ENCODE measurements at places on chromosomes 6 and 20.

- DNase-seq = no peak
These were observed 236.9 kb upstream of the PMEPA1 start for GRCh38 chr20:57946559-57947315.

DNA sequence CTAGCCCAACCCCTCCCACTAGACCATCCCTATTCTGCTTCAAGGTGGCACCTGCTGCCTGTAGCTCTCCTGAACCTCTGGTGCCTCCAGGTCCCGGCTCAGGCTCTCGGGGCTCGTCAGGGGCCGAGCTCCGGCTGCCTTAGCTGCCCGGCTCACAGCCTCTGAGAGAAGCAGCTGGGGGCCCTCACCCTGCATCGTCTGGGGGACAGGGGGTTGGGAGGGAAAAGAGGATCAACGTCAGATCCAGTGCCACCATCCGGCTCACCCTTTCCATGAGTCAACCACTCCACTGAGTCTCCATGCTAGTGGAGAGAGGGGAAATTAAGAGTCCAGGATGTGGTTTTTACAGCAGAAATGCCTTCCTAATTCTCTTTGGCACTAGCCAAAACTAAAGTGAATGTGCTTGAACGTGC, 13.0 kb downstream of the BAG6 start:
- DNase-seq = no peak

DNA sequence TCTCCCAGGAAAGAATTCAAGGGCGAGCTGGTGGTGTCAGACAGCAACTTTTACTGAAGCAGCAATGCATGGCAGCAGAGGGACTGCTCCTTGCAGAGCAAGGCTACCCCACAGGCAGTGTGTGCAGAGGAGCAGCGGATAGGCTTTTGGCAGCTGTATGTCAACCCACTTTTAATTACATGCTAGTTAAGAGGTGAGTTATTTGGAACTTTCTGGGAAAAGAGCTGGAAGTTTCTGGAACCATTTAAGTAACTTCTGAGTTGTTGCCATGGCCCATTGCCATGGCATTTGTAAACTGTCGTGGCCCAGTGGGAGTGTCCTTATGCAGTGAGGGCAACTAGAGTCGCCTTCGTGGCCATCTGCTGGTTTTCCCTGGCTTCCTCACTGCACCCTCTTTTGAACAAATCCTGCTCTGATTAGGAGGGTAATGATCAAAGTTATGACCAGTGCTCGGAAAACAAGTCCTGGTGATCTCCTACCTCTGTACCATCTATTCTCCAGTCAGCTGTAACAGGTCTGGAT, 34.0 kb downstream of the BPIFB4 start:
- DNase-seq = no peak

DNA sequence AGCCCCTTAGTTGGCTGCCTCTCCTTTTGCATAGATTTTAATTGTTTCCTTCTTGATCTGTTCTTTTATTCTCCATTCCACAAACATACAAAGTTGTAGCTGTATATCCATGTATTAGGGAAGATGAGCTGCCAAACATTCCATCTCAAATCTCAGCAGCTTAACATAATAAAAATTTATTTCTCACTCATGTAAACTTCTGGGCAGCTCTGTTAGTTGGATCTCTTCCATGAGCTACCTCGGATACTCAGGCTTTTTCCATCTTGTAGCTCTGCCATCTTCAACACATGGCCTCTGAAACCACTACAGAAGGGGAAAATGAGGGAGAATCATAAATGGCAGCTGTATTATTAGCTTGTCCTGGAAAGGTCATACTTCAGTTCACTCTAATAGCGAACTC, 149.4 kb upstream of the BMP2 start:
- no peak for DNase-seq

GRCh38 chr6:74654296-74654695, 551.6 kb downstream of the COL12A1 start:
- DNase-seq = no peak

DNA sequence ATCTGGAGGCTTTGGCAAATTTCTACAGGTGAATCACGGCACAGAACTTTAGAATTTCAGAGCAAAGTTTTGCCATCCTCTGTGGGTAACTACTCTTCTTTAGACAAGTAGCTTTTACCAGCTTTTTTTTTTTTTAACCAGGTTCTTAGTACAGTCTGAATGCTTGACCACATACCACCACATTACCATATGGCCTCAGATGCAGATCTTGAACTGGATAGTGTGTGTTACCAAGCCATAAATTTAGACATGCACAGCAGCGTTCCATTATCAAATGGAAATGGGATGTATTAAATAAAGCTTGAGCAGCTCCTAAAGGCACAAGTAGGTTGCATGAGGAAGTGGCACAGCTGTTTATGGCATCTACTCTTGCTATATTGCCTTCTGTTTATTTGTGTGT, 38.3 kb upstream of the PRSS16 start:
- no peak for DNase-seq

DNA sequence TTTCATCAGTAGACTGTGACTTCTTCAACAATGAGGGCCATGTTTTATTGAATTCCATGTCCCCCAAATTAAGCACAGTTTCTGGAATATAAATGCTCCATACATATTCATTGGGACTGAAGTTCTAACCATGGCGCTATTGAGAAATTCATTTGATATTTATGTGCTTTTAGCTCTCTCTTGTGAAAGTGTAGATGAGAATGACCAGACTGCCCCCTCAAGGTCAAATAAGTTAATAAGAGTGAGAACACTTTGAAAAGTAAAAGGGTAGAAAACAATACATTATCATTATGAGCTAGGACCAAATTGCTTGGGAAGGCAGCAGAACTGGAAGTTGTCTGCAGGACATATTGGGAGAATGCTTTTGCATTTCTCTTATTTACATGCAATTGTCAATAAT, 597.9 kb downstream of the EPM2A start:
- DNase-seq = no peak

- no peak for DNase-seq
These were observed 370 bp downstream of the CDH22 start for GRCh38 chr20:46307999-46308257.

DNA sequence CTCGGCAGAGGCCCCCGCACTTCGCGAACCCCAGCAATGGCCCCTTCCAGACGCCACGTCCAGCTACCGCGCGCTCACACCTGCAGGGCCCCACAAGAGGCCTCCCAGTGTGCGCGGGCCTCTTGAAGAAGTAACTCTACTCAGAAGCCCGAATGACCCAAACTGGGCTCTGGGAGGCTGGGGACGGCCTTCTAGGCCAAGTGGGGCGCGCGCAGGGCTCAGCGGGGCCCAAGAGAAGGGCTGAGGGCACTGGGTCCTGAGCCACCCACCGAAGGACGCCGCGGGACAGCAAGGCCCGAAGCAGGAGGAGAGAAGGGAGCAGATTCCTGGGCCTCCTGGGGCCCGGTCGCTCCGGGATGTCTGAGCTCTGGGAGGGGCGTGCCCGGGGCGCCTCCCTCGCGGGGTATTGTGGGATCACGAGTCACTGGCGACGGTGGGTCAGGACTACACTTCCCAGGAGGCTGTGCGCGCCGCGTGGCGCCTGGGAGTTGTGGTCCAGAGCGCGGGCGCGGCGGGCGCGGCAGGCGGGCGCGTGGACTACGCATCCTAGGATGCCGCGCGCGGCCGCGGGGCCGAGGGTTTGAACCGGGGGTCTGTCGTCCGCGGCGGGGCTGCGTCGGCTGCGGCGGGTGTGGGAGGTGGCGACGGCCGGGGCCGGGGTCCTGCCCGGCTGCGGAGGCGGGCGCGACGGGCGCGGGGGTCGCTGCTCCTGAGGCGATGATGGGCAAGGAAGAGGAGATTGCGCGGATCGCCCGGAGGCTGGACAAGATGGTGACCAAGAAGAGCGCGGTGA, at the start of gene TCEA2:
TCEA2 (plus strand) TSS at position 603 of the 793 bp plus-strand sequence; CDS start at position 718, 115 bp downstream.
- DNase-seq = peak; percentile 89

- no peak for DNase-seq
These were observed at the start of gene DDR1 for GRCh38 chr6:30883685-30884520. TSS of gene DDR1 (plus strand) at chr6:30884519. CDS start at chr6:30888730, 4,211 bp downstream.

DNA sequence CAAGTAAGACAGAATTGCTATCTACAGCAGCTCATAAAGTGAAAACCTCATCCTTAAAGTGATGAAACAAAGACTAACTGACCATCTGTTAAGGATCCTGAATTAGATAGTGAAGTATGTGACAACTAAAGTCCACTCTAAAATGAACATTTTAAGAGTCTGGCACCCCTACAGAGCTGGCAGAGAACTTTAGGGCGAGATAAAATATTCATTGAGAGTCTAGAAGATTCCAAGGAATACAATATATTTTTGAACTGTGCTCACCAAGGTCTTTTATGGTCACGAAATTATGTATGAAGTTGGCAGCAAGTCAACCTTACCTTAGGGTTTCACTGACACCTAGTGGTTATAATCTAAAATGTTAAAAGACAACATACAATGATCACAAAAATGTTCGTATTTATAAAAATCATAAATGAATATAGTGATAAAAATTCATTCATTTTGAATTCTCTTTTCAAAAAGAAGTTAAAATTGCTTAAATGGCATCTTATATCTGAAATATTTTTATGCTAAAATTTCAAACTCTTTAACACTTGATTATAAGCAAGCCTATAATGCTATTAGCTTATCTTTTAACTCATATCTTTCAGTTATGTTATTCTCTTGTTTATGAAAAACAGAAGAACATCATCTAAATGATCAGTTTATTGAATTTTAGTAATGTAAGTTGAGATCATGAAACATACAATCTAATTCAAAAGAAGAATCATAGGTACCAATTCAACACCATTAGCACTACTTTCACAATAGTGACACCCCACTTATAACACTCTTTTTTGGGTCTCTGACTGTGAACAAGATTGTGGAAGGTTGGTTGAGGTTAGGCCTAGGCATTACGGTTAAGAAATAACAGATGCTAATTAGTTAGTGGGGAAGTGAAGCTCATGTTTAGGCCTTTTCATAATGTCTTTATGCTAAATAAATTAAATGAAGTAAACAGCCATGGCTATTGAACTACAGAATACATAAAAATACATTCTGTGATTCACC, 27.5 kb downstream of the RSPH3 start:
- peak; percentile 40 for DNase-seq

GRCh38 chr20:7302250-7302649, 534.8 kb downstream of the BMP2 start:
- DNase-seq = no peak

DNA sequence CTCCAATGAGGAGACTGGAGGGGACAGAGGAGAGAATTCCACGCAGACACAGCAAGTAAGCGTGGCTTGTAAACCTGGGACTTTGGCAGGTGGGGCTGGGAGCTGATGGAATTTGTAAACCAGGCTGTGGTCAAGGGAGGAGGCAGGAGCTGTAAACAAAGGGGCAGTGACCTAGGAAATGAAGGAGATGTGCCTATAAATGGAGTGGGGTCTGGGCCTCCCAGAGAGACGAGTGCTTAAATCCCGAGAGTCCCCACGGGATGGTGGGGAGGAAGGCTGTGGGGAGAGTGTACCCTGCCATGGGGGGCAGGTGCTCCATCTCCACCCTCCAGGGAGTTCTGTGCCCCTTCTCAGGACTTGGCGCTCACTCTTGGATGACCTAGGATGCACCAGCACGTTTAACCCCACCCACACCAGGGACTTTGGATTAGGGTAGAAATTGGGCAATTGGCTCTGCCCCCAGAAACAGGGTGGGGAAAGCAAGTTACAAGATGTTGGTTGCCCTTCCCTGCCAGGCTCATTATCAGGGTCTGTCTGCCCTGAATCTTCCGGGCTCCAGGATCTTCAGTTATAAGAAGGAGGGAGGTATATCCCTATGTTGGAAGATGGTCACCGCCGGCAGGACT, 4.0 kb upstream of the DHX16 start:
- DNase-seq = no peak

DNA sequence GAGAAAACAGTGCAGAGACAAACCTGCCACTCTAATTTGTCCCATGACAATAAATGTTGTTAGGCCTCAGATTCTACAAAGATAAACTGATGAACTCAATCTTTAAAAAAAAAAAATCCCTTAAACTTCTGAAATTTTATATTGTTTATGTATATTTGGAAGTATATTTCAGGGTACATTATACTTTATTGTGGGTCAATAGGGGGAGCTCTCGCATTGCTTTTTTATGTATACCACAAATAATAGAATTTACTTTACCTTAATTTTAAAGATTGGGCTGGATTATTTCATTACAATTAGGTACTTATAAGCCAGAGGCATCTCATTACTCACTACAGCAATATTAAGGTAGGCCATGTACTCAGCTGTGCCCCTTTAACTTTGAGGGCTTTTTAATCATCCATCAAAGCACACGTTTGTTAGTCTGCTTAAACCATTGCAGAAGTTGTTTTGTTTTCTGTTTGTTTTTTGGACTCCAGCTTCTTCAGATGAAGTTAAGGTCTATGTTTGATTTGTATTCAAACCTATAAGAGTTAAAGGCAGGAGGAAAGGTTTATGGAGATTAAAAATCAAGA, 56.3 kb upstream of the EYA4 start:
- DNase-seq = no peak

- DNase-seq = no peak
These were observed 13.9 kb downstream of the AFDN start for GRCh38 chr6:167840526-167841179.

GRCh38 chr6:36139991-36140710, 9.8 kb downstream of the MAPK13 start:
- DNase-seq = no peak

GRCh38 chr20:53844259-53844658, 226.1 kb downstream of the BCAS1 start:
- no peak for DNase-seq

- no peak for DNase-seq
These were observed 95.2 kb downstream of the GMPR start for GRCh38 chr6:16333580-16333979.

DNA sequence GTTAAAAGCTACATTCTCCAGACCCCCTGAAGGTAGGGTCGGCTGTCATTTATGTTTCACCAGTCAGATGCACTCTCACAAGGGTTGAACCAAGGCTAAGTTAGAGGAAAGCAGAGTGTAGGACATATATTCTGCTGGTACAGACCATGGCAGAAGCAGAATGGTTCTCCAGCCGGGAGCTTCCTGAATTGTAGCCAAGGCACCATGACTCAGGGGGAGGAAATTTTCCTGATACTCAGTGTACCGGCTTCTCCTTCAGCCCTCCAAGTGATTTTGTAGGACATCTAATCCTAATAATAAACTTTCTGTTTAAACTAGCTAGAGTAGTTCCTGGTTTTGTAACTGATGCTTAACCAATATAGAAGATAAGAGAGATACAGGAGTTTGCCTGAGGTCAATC, 14.2 kb upstream of the SLPI start:
- no peak for DNase-seq

GRCh38 chr6:158356586-158357546, 44.6 kb downstream of the TULP4 start:
- no peak for DNase-seq

- no peak for DNase-seq
These were observed 49.4 kb downstream of the TMEM242 start for GRCh38 chr6:157273756-157274470.

DNA sequence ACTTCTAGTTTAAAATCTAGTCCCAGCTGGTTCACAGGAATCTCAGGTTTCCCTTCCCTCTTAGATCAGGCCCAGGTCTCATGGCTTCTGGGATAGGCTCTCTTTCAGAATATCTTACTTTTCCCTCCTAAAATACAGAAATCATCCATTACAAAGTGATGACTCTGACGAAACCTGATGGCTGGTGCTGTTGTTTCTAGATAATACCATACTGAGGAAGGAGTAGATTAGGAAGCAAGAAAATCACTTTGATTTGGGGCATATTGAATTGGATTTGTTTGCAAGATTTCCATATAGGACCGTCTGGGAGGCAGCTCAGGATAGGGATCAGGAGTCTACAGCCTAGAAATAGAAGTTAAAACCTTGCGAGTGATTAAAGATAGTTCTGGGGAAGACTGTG, 3.6 kb downstream of the ZKSCAN3 start:
- DNase-seq = no peak
